ENCODE measurements at places on chromosomes 6 and 20.

DNA sequence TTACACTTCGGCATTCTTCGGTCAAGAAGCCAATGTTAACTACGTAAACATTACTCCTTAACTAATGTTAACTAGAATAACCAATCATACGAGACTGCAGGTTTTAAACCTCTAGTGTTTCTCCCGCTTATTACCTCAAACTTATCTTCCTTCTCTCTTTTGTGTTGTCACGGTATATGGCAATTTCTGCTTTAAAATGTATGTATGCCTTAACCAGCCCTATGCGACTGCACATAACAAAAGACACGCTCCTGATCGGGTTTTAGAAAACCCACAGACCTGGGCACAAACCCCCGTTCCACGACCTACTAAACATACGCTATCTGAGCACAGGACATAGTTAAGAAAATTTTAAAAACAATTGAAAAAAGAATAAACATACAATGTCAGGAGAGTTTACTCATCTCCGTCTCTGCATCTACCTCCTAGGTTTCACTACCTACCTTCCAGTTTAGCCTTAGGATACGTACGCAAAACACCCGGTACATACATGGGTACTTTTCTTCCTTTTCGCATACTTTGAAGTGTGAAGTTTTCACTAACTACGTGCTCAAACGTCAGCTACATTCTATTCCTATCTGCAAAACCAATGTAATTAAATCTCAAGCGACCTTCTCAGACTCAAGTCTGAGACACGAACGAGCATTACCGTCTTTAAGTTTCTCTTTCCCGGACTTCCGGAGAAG, 1.1 kb downstream of the CD164 start:
- DNase-seq = no peak

DNA sequence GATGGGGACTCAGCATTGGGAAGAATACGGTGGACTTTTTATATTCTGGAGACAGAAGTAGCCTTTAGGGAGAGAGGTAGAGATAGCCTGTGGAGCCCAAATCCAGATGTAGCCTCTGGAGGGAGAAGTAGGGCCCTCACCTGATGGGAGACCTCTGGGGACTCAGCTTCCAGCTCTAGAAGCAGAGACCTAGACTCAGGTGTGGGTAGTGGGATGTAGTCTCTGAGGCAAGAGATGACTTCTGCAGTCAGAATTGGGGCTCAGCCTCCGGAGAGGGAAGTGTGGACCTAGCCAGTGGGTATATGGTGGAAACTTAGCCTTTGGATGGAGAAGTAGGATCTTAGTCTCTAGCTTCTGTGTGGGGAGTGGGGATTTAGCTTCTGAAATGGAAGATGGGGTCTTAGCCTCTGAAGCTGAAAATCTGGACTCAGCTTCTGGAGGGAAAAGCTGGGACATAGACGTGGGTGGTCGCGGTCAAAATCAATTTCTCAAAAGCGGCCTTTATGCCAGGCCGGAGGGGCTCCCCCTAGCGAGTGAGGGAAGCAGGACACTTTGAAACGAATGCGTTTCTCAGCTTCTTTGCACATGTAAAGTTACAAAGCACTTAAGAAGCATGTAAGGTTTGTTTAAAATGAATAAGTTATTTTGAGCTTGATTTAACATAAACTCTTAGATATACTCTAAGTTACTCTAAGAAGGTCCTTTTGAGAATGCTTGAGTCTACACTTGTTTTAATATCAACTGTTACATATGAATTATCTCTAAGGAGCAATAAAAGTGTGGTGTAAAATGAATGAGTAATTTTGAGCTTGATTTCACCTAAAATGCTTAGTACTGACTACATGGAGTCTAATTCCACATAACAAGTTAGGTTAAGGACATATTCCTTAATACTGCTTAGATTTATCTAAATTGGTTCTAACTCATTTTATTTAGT, 12.9 kb upstream of the ZNF343 start:
- DNase-seq = peak; percentile 49

DNA sequence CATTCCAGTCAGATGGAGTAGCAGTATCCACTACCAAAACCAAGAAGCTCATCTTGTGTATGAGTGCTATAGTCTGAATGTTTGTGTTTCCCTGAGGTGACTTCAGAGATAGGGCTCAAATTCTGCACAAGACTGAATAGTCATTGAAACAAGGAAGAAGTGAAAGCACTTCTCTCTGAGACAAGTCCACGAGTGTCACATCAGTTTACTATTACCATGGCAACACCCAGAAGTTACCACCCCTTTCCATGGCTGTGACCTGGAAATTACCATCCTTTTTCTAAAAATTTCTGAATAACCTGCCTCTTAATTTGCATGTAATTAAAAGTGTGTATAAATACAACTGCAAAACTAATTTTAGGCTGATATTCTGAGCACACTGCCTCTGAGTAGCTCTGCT, 682.1 kb upstream of the ADGRB3 start:
- no peak for DNase-seq

DNA sequence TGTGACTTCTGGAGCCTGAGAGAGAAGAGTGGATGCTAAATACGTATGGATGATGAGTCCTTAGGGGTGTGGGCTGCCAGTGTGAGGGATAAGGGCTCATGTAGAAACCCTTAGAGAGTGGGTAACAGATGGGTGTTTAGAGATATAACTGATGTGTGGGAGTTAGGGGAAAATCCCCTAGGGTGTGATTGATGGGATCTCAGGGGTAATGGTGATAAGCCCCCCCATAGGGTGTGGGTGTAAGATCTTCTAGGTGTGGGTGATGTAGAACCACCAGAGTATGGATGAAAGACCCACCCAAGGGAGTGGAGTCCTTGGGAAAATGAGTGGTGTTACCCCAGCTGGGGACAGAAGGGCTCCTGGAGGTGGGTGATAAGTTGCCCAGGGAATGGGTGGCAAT, 26.3 kb downstream of the SLC12A5 start:
- no peak for DNase-seq

- DNase-seq = no peak
These were observed 152.0 kb downstream of the GRM4 start for GRCh38 chr6:33993653-33994471.

GRCh38 chr6:125415913-125416312, 114.1 kb upstream of the HDDC2 start:
- no peak for DNase-seq

DNA sequence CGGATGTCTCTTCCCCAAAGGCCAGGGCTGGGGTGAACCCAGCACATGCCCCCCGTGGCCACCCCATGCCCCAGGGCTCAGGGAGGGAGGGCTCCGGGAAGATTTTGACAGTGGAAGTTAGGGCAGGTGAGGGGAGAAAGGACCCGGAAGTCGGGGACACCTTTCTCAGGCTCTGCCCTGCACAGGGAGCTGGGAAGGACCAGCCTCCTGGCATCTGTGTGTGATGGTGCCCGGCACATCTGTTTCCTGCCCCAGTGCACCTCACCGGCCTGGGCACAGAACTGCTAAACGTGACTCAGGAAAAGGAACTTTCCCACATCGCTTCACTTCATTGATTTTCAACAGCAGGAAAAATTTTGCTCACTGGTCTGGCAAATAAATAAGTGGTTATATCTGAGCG, 141.1 kb upstream of the AFDN start:
- DNase-seq = no peak

- no peak for DNase-seq
These were observed 658.4 kb downstream of the PHF3 start for GRCh38 chr6:64294034-64294433.

DNA sequence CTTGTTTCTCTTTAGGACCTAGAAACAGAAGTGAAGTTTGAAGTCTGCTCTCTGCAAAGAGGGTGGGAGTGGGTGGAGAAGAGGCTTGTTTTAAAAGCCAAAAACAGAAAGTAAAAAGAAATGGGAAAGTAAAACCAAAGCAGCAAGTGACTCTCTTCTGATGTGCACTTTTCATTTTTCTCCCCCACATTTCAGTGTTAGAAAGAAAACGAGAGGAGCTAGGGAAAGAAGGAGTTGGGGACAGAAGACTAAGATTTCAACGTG, 1.3 kb downstream of the C6orf141 start:
- no peak for DNase-seq

DNA sequence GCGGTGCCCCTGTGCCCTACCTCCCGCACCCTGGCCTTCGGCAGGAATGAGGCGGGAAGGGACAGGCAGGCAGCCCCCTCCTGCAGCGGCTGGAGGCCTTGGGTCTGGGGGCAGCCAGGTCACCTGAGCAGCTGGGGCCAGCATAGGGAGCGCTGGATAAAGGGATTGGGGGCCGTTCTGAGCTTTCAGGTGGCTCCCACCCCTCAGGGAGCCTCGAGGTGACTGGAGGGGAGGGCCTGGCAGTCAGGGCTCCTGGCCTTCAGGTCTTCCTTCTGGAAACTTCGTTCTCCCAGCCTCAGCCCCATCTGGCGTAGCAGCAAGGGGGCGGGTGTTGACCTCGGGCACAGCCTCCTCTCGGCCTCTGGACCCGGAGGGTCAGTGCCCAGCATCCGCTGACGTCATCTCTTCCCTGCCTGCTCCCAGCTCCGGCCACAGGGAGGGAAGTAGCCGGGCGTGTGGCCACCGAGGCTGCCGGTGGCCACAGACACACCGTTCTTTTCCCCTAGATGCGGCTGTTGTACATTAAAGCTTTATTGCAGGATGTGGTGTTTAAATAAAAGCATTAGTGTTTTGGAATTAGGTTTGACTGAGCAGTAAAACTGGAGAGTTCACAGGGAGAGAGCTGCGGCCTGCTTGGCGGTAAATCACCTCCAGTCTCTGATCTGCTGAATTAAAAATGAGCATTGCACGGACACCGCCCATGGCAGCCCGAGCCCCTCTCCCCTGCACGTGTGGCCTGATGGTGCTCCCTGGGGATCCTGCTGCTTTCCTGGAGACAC, 80.0 kb upstream of the GATA5 start:
- no peak for DNase-seq

GRCh38 chr6:89724981-89725380, 86.4 kb upstream of the LYRM2 start:
- no peak for DNase-seq

- no peak for DNase-seq
These were observed 52.6 kb upstream of the SALL4 start for GRCh38 chr20:51854921-51855320.

DNA sequence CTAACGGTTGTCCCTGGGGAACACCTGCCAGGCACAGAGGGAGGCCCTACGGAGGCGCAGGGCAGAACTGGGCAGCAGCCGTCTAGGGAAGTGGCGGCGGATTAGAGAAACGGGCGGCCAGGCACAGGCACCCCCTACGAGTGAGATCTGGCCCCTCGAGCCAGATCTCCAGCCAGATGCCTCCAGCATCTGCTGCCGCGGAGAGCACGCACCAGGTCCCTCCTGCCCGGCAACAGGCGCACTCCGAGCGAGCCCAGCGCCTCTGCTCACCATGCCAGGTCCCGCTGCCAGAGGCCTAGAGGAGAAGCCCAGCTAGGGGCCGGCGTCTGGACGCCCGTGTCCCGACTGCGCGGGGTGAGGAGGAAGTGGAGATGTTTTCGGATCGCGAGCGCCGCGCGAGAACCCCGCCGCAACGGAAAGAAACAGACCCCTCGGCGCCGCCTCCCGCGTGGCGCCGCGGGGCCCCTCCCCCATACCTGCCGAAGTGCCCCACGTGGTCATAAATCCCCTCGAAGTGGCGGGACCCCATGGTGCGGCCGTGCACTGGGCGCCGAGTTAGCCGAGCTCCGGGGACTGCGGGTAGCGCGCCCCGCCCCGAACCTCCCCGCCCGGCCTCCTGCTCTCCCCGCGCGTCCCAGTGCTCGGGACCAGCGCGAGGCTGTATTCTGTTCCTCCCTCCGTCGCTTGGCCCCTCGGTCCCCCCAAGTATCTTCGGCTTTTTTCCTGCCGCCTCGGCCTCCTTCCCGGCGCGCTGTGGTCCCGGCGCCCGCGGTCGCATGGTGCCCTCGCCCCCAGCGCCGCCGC, at the start of gene SLC22A16:
Gene SLC22A16 (minus strand): TSS at position 568 of the 804 bp plus-strand sequence. CDS start 39 bp downstream, at position 529.
- DNase-seq = no peak
